Right ventricle myocardium superior (tissue), 1 donor: ENCODE measurements at places on chromosomes 16 and 17. TPM values are rescaled to one million over a fixed set of nuclear protein-coding genes. Genes with fewer than 3 reads are reported as not detected.

DNA sequence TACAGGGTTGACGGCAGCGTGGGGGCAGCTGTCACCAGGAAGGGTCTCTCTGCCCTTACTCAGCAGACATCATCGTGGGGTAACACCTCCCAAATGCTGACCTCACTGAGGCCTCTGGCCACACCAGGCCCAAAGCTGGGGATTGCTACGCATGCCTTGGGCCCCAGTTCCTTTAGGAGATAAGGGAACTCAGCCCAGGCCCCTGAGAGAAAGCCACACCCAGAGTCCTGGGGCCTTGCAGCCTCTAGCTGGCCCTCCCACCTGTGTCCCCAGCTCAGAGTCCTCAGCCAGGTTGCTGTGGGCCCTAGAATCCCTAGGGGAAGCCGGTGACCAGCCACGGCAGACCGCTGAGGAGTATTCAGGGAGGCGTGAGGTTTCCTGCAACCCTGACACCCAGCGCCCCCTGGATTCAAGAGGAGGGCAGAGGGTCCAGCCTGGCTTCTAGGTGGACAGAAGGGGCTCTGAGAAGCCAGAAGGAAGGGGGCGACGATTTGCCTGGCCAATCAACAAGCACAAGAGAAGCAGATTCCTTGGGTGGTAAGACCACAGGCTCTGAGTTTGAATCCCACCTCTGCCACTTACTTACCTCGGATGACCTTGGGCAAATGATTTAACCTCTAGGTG, 10.3 kb upstream of the GINS2 start:
- DNase-seq, result no peak

Gene MYL11
- not detected for total RNA-seq

Gene ITGAX
- total RNA-seq, result 1.2 TPM

Gene PRDM7
- not detected for total RNA-seq

GRCh38 chr17:76597156-76598003, 11.7 kb upstream of the ST6GALNAC2 start:
- no peak for DNase-seq

Gene RCVRN
- total RNA-seq, result not detected

DNA sequence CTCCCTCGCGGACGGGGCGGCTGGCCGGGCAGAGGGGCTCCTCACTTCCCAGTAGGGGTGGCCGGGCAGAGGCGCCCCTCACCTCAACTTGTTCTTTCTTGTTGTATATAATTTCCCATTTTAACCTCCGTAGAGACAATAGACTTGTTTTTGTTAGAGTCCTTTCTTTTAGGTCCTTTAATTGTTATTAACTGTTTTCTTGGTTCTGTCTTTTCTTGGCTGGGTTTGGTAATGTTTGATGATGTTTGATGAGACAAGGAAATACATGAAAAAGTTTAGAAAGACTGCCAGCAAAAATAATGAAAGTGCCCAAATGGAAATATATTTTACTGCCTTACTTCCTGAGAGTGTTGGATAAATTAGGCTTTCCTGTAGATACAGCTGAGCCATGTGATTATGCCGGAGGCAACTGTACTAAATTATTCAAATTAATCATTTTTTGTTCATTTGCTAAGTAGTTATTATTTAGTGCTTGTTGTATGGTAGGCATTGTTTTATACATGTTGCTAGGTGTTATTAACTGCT, 30.9 kb downstream of the PRPSAP2 start:
- no peak for DNase-seq

Gene PRSS22
- total RNA-seq, result not detected

Gene SEZ6L2
- total RNA-seq, result 0.70 TPM

GRCh38 chr16:57763285-57764005, 27.9 kb downstream of the KATNB1 start:
- DNase-seq, result no peak

DNA sequence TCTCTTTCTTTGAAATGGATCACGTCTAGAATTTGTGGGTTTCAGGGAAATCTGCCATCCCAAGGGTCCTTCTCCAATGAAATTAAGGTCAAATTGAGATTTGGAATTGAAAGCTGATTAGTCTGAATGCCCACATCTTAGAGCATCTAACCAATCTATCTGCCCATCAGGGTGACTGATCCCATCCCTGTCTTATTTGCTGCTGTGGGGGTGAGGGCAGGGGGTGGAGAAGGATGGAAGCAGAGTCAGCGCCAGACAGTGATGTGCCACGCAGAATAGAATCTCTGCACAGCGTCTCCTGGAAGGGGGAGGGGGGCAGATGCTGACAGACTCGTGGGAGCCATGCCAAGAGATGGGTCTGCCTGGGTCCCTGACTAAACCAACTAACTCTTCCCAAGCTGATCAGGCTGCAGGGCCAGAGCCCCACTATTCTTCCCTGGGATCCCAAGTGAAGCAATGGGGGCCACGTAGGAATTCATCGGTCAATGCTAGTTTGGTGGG, 32.1 kb downstream of the CDK5RAP3 start:
- DNase-seq, result no peak

Gene HCRT
- total RNA-seq, result not detected
